Left lung (tissue), 14 donors: ENCODE measurements at places on chromosomes 3 and 15. TPM values are rescaled to one million over a fixed set of nuclear protein-coding genes. Genes with fewer than 3 reads are reported as not detected.

GOLGA8S gene
- 1.5 TPM for polyA plus RNA-seq

RASSF1 gene
- polyA plus RNA-seq = 30.7 TPM

GOLGA8T gene
- polyA plus RNA-seq = not detected

GOLGA8O gene
- 0.71 TPM for polyA plus RNA-seq

ITGB5 gene
- polyA plus RNA-seq = 68.2 TPM

MFAP1 gene
- 47.3 TPM for polyA plus RNA-seq

SNTN gene
- 15.6 TPM for polyA plus RNA-seq

ONECUT1 gene
- polyA plus RNA-seq = not detected

CLK3 gene
- polyA plus RNA-seq = 69.1 TPM

CASR gene
- 0.24 TPM for polyA plus RNA-seq

DNA sequence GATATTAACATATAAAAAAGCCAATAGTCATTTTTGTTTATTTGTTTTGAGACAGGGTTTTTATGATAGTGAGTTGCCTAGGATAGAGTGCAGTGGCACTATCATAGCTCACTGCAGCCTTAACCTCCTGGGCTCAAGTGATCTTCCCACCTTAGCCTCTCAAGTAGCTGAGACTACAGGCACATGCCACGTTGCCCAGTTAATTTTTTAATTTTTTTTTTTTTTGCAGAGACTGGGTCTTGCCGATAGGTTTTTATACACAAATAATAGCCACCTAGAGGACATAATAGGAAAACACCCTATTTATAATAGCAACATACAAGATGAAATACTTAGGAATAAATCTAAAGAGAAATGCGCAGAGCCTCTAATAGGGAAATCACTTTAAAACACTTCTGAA, 13.3 kb downstream of the EIF3J start:
- DNase-seq = no peak

- DNase-seq = no peak
These were observed 104.8 kb downstream of the COL6A6 start for GRCh38 chr3:130621824-130622223.

DNA sequence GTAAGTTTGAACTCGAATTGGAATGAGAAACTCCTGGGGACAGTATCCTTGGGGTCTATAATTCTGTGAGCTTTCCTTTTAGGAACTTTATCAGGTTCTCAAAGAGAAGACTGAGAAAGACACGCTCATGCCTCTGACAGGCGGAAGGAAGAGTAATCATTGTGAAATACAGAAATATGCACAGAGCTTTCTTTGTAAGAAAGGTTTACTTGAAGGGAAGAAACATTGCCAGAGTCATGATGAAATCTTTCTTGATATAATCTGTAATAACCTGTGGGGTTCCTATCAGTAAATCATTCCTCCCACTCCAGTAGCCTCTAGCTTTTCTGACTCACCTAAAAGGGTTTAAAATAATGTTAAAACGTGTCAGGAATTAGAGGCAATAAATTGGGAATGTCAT, 83.6 kb upstream of the CCDC39 start:
- no peak for DNase-seq

- DNase-seq = no peak
These were observed 221.8 kb downstream of the ZIC1 start for GRCh38 chr3:147630921-147631415.

DNA sequence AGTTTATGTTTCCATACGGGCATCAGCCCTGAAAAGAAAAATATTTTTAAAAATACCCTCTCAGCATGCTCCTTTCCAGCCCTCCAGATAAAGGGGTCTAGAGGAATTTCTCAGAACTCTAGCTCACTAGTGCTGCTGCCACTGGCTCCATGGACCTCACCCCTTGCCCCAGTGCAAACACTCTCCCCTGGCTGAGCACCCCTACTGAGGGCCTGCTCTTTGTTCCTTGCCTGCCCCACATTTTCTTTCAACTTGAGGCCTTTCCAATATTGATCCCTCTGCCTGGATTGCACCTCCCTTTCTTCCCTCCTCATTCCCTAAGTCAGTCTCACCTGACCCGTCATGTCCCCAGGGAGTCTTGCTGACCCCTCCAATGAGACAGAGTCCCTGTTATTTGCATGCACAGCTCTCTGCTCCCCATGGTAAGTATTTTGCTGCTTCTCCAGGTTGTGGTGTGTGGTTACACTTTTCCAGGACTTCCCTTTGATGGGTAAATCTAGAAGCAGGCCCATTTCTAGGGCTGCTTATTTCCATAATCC, 196.5 kb downstream of the EPHB1 start:
- no peak for DNase-seq

DNA sequence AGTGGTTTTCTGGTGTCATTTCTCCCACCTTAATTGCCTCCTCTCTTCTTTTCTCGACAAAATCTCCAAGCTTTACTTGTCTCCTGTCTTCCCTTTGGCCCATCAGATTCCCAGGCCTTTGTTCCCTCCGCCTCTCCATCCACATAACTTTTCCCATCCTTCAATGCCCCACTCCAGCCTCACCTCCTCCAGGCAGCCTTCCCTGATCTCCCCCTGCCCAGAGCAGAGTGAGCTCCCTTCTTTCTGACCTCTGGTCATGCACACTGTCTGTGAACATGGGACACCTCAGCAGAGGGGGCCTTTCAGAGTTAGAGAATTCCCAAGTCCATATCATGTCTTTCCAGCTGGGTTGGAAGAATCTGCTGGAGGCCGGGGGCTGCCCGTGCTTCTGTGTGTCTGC, 14.6 kb upstream of the SSUH2 start:
- no peak for DNase-seq

- no peak for DNase-seq
These were observed 229.4 kb downstream of the CD47 start for GRCh38 chr3:107861422-107861821.
